ENCODE measurements at places on chromosomes 12 and 14.

DNA sequence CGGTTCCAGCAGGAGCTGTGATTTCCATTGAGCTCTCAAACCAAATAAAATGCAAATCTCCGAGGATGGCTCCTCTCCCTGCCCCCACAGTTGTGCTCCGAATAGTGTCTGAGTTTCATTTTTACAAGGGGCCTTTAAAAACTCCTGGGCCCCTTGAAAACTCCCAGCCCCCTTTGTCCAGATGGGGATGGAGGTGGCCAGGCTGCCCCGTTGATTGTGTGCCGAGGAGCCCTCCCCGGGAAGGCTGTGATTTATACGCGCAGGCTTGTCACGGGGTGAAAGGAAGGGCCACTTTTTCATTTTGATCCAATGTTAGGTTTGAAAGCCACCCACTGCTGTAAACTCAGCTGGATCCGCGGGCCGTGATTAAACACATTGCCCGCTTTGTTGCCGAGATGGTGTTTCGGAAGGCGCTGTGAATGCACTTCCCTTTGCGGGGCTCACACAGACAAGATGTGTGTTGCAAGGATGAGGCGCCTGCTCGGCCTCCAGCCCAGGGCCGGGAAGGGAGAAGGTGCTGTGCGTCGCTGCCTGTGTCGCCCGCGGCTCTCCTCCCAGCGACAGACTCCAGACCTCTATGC is 98.8 kb downstream of the TMEM132C start:
- peak; percentile 21 for DNase-seq

DNA sequence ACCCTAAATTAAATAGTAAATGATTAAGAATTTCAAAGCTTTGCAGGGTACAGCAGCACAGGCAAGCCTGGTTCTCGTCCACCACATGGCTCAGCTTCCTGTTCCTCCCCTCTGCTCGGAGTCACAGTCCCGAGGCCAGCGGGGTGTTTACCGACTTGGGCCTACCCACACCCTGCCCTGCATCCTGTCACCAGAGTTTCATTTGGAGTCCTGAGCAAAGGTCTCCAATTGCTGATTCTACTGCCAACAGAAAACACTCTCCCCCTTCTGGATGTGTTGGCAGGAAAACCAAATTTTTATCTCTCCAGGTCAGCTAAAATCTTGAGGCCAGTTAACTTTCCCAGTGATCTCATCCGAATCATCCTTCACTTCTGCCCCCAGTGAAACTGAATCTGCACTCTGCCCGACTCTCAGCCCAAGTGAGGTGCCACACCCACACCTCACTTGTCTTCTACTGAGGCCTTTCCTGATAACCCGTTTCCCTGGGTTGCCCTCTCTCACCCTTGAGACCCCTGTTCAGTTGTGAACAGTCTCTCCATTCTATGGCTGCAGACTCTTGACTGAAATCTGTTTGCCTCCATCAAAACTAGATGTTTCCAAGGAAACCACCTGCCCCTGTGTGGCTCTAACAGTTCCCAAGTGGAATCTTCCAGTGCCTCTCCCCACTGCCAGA is 71.2 kb downstream of the VCPKMT start:
- DNase-seq: no peak

- peak; percentile 29 for DNase-seq
These were observed 56.2 kb downstream of the ARL6IP4 start for GRCh38 chr12:123036466-123037285.

DNA sequence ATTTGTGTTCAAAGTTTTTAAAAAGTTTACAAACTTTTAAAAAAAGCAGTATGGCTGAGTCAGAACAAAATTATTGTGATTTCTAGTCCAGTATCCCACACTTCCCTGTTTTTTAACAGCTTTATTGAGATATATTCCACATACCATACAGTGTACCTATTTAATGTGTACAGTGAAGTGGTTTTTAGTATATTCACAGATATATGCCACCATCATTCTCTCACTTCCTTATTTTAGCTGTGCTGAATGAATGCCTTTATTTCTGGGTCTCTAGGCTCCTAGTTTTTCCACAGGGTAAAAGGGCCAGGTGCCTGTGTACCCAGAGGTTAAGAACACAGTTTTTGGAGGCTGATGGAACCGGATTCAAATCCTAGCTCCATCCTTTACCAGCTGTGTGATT is 58.9 kb upstream of the SRSF5 start:
- DNase-seq: no peak

- peak; percentile 93 for DNase-seq
These were observed at the start of gene PPP1R13B for GRCh38 chr14:103847451-103848174. PPP1R13B (minus strand) TSS chr14:103847575; CDS start chr14:103847307, 268 bp downstream.

GRCh38 chr12:79187032-79187431 is 322.5 kb downstream of the SYT1 start:
- DNase-seq: no peak

DNA sequence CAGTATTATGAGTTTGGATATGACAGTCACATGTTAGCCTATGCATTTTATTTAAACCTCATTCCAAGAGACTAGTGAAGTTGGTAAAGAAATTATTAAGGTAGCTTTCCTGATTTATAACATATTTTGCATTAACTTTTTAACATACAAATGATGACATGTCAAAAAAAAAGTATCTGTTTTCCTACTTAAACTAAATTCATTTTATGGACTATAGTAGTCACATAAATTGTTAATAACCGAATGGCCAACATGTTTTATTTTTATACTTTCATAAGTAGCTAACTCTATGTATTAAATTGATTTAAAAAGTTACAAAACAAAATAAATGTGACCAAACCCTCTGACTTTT is 14.7 kb downstream of the TAOK3 start:
- DNase-seq: no peak

- no peak for DNase-seq
These were observed 10.1 kb downstream of the FOXN3 start for GRCh38 chr14:89406941-89407340.

Measured in kidney (tissue), 22 donors.